D721Med (cell line): ENCODE measurements at places on chromosomes 6 and 20.

DNA sequence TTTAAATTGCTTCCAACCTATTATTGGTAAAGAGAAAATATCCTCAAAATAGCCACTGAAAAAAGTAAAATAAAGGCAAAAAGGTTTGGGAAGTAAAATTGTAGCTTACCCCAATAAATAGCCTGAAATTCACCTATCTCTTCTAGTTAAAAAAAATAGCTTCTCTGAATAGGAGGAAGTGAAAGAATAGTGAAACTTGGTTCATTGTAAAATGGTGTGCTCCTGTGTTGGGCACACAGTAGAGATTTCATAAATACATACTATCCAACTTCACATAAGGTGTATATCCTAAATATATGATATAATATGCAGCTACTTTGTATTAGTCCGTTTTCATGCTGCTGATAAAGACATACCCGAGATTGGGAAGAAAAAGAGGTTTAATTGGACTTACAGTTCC is 45.3 kb downstream of the CDK19 start:
- no peak for DNase-seq

DNA sequence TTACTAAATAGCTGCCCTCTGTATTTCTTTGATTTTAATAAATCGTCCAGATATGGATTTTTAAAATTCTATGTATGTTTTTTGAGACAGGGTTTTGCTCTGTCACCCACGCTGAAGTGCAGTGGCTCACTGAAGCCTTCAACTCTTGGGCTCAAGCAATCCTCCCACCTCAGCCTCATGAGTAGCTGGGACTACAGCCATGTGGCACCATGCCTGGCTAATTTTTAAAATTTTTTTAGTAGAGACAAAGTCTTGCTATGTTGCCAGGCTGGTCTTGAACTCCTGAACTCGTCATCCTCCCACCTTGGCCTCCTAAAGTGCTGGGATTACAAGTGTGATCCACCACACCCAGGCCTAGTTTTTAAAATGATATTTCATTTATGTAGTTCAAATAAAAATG is 47.4 kb upstream of the DDR1 start:
- no peak for DNase-seq

DNA sequence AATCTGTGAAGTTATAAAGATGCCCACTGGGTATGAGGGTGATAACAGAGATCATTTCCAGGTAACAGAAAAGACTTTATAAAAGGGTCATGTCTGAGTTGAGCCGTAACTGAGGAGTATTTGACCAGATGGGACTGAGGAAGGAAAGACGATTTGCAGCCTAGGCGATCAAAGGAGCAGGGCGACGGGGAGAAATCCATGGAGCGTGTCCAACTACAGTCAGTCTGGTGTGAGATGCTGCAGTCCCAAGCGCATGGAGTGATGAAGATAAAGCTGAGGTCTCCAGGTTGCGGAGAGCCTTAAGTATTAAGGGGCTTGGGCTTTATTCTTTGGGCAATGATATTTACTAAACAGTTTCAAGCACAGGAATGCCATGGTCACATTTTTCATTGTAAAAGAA is 166.7 kb downstream of the PRKN start:
- no peak for DNase-seq

- no peak for DNase-seq
Measured at GRCh38 chr6:2943564-2943955, 27.8 kb downstream of the SERPINB6 start.

GRCh38 chr6:169857343-169858292 is 106.2 kb downstream of the ERMARD start:
- DNase-seq, result no peak

GRCh38 chr6:3848380-3848779 is 793 bp upstream of the FAM50B start:
- no peak for DNase-seq

GRCh38 chr6:54238396-54238795 is 69.8 kb upstream of the TINAG start:
- no peak for DNase-seq

GRCh38 chr20:47927944-47928343 is 142.7 kb upstream of the SULF2 start:
- DNase-seq, result no peak

- DNase-seq, result no peak
Measured at GRCh38 chr6:33391922-33392594, 435 bp downstream of the KIFC1 start.

DNA sequence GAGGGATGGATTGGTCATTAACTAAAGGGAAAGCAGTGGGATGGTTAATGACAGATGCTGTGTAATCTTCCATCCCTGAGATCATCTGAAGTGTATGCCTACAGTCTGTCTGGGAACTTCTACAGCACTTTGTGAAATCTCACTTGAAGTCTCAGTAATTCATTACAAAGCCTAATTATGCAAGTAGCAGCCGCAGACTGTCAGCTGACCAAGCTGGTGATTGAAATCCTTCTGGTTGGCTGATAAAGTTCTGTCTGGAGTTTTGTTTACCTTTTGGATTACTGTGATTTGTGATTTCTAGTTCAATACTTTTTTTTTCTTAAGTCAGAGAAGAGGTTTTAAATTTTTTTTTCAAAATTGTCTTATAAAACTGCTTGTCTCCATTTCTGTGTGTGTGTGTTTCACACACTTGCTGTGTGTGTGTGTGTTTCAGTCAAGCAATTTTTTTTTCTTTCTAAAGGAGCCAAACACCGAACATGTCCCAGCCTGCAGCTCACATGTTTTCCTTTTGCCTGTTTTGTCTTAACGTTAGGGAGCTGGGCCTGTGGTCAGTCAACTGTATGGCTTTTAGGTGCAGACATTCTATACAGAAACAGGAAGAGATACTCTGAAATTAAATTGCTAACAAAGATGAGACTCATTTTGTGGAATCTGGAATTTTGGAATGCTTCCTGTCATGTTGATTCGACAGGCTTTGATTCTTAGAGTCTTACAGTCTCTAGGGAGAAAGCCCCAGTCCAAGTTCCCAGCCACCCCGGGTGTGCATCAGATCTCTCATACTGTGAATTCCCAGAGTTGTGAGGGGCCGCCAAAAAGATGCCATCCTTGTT is 28.5 kb upstream of the ADGRF4 start:
- no peak for DNase-seq

- DNase-seq, result no peak
Measured at GRCh38 chr6:116369964-116370759, 585 bp upstream of the DSE start.

DNA sequence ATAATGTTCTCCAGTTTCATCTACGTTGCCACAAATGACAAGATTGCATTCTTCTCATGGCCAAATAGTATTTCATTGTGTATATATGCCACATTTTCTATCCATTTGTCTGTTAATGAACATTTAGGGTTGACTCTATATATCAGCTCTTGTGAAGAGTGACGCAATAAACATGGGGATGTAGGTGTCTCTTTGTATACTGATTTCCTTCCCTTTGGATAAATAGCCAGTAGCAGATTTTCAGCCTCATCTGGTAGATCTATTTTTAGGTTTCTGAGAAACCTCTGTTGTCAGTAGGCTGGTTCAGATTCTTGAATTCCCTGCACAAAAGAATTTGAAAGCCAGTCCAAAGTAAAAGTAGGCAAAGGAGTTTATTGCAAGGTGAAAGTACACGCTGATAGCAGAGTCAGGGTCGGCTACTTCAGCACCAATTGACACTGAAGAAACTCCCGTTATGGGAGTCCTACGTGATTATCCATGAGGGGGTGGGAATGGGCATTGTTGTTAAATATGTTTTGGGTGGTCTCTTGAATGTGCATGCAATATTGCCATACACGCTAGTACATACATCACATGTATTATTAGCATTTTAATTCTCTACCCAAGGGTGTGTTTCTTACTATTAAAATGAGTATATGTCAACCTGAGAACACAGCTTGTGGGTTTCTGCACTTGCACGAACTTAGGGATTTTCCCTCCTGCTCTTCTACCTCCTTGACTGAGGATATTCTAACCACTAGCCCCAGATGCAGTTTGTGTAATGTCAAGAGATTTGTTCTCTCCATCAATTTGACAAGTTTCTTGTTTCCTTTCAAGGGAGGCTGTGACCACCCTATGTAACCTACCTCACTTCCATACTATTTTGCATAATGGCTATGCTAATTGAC is 14.4 kb upstream of the SLC17A2 start:
- no peak for DNase-seq

GRCh38 chr20:36932476-36933426 is 18.8 kb downstream of the SAMHD1 start:
- no peak for DNase-seq

GRCh38 chr6:138543657-138544056 is 44.4 kb upstream of the NHSL1 start:
- DNase-seq, result no peak

DNA sequence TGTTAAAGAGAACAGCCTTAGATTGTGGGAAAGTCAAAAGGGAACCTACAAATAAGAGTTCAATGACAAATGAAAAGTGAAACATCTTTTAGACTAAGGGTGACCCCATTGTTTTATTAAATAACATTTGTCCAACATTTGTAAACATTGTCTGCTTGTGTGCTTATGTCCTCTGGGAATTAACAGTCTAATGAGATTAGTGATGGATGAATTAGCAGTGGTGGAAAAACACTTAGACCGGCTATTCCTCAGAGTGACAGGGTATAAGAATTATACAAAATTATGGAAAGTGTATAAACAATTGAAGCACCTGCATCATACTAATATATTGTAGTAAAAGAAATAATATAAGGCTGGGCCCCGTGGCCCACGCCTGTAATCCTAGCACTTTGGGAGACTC is 29.3 kb upstream of the HFE start:
- DNase-seq, result no peak

- DNase-seq, result no peak
Measured at GRCh38 chr20:10064611-10065010, 29.8 kb downstream of the ANKEF1 start.

- no peak for DNase-seq
Measured at GRCh38 chr6:116019428-116019827, 41.3 kb downstream of the FRK start.

- no peak for DNase-seq
Measured at GRCh38 chr20:41413169-41413568, 46.6 kb upstream of the EMILIN3 start.

DNA sequence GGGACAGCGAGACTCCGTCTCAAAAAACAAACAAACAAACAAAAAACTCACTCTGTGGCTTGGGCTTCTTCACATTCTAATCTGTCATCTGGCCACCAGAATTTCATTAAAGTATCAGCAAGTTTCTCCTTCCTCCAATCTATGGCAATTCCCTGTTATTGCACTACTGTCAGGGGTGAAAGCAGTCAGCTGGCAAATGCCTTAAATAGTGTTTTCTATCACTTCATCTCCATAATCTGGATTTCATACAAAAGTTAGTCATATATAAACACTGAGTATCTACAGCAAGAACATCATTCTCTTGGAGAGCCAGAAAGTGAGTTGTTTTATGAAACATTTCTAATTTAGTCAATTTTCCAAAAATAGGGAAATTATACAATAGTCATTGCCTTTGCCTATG is 56.1 kb downstream of the PHACTR3 start:
- no peak for DNase-seq

GRCh38 chr6:167776906-167777627 is 49.6 kb upstream of the AFDN start:
- no peak for DNase-seq

GRCh38 chr6:158913580-158913979 is 86.4 kb downstream of the RSPH3 start:
- DNase-seq, result no peak

- no peak for DNase-seq
Measured at GRCh38 chr6:157951828-157952227, 29.8 kb upstream of the SYNJ2 start.

- no peak for DNase-seq
Measured at GRCh38 chr6:7086488-7086887, 21.3 kb upstream of the RREB1 start.

DNA sequence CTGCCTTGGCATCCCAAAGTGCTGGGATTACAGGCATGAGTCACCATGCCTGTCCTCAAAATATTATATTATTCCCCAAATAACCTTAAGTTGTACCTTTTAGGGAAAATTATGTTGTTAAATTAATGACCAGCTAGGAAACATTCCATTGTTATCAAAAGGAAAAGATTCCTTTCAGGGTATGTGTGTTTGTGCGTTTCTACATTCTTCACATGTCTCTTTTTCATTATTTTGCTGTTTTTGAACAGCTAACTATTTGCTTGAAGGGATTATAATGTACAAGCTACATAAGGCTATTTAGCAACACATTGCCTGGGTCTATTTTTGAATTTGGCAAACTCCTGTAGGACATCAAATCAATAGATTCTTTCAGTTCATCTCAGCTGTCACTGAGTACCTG is 57.1 kb downstream of the GJA1 start:
- no peak for DNase-seq

DNA sequence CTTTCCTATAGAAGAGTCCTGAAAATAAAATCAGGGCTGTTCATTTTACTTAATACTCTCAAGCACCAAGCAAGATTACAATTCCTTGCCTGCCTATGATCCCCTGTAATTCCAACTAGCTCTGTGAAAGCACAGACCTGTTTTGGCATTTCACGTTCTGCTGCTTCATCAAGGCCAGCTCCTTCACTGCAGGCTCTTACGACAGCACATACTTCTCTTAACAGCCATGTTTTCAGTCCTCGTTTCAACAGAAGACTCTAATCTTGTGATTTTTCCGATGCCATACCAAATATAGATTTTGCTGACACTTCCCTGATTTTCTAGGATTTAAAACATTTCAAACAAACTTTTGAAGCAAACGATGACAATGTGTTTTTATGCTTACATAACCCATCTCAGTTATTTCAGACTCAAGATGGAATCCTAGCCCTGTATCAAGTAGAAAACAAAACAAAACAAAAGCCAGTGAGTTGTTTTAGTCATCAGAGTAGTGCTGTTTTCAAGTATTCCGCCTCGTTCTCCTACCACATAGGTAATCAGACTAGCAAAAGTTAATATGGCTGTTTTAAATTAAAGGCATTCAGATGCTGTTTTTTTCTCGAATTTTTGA is 616.5 kb upstream of the CITED2 start:
- no peak for DNase-seq

- DNase-seq, result no peak
Measured at GRCh38 chr6:53338304-53338703, 10.4 kb downstream of the ELOVL5 start.

DNA sequence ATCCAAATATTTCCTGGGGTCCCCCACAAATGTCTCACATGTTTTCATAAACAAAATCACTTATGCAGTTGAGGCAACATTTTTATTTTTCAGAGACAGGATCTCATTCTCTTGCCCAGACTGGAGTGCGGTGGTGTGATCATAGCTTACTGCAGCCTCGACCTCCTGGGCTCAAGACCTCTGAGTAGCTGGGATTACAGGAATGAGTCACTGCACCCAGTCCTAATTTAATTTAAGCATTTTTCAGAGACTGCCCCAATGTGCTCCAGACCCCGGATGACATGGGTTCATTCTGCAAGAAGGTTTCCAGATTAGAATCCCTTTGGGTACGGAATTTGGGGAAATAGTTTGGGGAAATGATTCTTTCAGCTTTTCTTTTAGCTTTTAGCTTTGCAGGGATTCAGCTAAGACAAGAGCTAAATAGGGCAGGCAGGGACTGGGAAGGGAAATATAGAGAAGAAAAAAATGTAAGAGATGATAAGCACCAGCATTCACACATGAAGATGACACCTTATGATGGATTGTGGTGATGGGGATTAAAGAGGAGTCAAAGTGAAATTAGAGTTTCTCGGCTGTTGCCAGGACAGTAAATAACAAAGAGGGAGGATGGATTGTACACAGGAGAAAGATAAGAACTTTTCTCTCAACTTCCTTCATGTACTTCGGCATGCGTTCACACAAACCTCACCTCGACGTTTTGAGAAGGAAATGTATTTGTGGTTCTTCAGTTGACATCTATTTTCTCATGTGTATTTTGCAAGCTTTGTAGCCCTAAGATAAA is 169.4 kb upstream of the TAB2 start:
- no peak for DNase-seq
